Smooth muscle cell of the brain vasculature (primary cell): ENCODE measurements at places on chromosomes 13 and 19.

DNA sequence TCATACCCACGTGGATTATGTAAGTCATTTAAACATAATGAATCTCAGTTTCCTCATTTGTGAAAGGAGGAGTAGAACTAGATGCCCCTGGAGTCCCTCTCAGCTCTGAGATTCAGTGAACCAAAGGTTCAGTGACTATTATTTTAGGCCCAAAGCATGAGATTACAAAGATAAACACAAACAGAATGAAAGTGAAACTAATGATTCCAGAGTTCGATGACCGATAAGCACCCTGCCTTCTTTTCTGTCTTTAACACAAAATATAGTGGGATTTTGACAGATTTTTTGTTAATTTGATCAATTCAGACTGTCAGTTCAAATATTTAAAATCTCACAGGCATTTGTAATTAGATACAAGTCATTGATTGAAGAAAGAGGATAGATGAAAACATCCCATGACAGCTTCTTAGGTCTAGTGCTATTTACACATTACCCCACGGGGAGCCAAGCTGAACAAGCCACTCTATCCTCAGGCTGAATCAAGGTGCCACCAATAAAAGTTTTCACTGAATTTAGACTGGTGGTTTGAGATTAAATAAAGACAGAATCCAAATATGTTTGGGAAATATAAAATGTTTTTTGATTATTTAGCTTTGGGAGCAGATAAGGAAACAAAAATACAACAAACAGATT, 64.6 kb upstream of the RAP2A start:
- DNase-seq, result no peak

DNA sequence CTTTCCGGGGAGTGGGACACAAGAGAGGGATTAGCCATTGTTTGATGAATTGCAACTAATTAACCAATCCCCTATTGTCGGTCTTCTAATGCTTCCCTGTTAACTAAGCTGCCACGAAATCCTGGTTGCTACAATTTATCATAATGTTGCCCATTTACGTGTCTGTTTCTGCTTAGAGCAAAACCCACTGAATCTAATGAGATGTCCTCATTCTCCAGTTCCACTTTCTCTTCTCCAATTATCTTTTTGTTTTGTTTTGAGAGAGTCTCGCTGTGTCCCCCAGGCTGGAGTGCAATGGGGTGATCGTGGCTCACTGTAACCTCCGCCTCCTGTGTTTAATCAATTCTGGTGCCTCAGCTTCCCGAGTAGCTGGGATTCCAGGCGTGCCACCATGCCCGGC, 5.2 kb upstream of the DPP9 start:
- DNase-seq, result no peak

GRCh38 chr13:73722120-73722519, 412.1 kb downstream of the KLF12 start:
- DNase-seq, result peak; percentile 28

- no peak for DNase-seq
Measured at GRCh38 chr19:31330761-31331160, 18.5 kb downstream of the TSHZ3 start.

DNA sequence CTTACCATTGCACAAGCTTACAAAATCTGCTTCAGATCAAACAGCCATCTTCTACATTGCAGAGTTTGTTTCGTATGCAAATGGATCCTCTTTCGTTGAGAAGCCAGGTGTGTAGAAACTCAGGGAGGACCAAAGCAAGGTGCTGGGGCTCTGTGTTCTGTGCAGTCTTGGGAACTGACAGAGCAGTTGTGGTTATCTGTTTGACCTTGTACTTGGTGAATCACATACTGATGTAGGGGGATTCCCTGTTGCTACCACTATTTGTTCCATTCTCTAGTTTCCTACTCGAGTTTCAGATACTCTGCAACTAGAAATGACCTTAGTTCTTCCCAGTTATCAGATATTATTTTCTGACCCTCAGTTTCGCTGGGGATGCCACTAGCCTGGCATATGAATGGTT, 95.2 kb upstream of the CLDN10 start:
- no peak for DNase-seq

- no peak for DNase-seq
Measured at GRCh38 chr13:41811588-41812021, 149.3 kb downstream of the VWA8 start.

DNA sequence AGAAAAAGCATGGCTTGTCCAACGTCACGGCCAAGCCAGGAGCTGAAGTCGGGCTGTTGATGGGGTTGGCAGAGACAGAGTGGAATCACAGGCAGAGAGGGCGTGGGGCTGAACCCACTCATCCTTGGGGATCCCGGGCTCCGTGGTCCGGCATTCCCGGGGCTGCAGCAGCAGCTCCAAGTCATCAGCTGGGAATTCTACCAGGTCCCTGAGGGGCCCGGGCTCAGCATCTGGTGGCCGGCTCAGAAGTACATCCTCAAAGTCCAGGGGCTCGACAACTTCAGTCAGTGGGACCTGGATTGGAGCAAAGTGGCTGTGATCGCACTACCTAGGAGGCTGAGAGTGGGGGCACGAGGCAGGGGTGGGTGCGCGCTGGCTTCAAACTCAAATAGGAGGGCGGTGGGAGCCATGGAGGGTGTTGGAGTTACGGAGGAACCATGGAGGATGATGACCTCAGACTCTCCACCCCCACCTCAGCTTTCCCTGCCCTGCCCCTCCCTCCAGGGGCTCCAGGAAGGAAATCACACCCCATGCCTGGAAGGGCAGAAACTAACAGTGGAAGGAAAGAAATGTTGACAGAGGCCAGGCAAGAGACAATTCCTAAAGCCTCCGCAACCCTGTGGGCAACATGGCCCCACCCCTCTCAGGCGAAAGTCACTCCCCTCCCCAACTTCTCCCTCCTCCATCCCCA, 9.5 kb downstream of the DOCK6 start:
- no peak for DNase-seq

DNA sequence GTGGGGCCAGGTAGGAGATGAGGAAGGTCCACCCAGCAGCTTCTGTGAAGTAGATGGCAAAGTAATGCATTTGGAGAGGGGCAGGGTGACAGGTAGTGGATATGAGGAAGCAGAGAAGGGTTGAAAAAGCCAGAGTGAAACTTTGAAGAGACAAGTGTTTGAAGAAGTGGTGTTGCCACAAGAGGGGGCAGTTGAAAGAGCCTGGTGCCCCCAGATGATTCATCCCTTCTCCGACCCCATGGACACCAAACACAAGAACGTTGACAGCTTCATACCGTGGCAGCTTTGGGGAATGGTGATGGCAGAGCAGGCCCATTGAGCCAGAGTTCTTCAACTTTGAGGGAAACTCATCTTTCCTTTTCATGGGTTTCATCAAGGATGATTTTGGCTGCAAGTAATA, 19.9 kb downstream of the IFNL3 start:
- no peak for DNase-seq

DNA sequence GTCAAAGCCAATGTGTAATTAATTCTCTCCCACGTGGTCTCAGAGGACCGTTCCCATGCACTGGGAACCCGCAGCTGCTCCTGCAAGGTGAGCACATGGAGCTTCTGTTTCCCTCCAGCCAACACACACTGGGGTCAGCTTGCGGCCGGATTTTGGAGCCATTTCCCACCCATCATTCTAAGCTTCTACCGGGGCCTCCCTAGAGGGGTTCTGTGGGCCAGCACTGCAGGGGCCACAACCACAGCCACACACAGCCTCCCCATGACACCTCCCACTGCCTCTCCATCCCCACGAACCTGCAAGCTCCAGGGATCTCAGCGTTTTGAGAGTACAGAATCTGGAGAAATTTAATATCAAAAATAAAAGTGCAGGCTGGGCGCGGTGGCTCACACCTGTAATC, 120.7 kb upstream of the SOX1 start:
- DNase-seq, result no peak

DNA sequence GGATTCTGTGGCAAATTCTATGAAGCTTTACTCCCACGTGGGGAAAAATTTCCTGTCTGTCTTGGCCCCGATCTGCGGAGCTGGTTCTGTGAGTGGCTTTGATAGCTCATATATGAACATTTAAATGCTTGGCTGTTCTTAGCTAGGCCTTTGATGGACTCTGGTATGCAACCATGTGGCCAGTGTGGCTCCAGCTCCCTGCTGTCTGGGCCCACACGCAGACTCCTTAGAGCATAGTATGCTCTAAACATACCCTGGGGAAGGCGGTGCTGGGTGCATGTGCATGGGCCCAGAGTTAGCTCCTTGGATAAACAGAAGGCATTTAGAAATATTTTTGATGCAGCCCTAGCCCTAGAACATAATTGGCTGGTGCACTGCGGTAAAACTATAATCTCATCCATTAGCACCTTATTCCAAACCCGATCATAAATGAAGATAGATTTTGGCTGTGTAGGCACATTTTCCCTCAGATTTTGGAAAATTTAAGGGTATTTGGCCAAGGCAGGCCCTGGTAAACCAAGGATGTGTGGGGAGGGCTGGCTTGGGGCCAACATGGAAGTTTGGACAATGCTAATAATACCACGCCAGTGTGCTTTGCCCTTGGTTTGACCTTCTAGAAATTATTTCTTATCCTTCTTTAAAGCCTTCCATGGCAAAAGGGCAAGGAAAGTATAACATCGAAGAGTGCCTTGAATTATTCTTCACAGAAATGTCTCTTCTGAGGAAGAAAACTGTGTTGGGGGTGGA, 153.5 kb downstream of the LMO7 start:
- DNase-seq, result no peak

- DNase-seq, result no peak
Measured at GRCh38 chr13:79725841-79726240, 244.9 kb downstream of the NDFIP2 start.

- no peak for DNase-seq
Measured at GRCh38 chr19:52188822-52189734, 774 bp upstream of the PPP2R1A start.

GRCh38 chr19:47564081-47564480, 8.9 kb downstream of the ZNF541 start:
- no peak for DNase-seq

DNA sequence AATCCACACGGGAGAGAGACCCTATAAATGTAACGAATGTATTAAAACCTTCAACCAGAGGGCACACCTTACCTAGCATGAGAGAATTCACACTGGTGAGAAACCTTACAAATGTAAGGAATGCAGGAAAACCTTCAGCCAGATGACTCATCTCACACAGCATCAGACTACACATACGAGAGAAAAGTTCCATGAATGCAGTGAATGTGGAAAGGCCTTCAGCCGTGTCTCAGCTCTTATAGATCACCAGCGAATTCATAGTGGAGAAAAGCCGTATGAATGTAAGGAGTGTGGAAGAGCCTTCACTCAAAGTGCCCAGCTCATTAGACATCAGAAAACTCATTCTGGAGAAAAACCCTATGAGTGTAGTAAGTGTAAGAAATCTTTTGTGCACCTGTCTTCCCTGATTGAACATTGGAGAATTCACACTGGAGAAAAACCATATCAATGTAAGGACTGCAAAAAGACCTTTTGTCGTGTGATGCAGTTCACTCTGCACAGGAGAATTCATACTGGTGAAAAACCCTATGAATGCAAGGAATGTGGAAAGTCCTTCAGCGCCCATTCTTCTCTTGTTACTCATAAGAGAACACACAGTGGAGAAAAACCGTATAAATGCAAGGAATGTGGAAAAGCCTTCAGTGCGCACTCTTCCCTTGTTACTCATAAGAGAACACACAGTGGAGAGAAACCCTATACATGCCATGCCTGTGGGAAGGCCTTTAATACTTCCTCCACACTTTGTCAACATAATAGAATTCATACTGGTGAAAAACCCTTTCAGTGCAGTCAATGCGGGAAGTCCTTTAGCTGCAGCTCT, 16.0 kb downstream of the ZNF582 start:
- DNase-seq, result no peak

GRCh38 chr19:54029930-54030490, 33.7 kb downstream of the VSTM1 start:
- DNase-seq, result no peak

DNA sequence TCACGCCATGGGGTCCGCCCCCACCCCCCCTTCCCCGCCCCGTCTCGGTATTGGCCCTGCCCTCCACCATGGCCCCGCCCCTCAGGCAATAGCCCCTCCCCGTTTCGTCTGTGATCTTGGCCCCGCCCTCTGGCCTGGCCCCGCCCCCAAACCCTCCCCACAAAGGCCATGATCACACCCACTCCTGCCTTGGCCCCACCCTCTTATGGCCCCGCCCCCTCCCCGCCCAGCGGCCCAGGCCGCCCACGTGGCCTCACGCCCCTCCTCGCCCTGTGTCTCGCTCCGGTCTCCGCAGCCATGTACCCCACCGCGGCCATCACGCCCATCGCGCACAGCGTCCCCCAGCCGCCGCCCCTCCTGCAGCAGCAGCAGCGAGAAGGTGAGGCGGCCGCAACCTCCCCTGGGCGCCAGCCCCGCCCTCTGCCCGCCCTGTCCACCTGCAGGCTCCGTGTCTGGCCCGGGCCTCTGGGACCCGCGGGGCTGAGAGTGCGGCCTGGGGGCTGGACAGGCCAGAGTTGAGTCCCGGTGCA, 61.3 kb downstream of the CELF5 start:
- DNase-seq, result no peak

DNA sequence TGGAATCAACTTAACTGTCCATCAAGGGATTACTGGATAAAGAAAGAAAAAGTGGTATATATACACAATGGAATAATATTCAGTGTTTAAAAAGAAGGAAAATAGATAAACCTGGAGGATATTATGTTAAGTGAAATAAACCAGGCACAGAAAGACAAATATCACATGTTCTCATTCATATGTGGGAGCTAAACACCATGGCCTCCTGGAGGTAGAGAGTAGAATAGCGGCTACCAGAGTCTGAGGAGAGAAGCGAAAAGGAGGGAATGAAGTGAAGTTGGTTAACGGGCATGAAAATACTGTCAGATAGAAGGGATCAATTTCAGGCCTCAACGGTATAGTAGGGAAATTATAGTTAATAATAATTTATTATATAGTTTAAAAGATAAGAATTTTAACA, 147.5 kb upstream of the OBI1 start:
- no peak for DNase-seq
